ENCODE measurements at places on chromosomes 2 and 18. TPM values are rescaled to one million over a fixed set of nuclear protein-coding genes. Genes with fewer than 3 reads are reported as not detected.

The DNAJC5G gene
- polyA plus RNA-seq: not detected

GRCh38 chr18:76388261-76388660, 106.8 kb downstream of the ZNF516 start:
- no peak for DNase-seq

DNA sequence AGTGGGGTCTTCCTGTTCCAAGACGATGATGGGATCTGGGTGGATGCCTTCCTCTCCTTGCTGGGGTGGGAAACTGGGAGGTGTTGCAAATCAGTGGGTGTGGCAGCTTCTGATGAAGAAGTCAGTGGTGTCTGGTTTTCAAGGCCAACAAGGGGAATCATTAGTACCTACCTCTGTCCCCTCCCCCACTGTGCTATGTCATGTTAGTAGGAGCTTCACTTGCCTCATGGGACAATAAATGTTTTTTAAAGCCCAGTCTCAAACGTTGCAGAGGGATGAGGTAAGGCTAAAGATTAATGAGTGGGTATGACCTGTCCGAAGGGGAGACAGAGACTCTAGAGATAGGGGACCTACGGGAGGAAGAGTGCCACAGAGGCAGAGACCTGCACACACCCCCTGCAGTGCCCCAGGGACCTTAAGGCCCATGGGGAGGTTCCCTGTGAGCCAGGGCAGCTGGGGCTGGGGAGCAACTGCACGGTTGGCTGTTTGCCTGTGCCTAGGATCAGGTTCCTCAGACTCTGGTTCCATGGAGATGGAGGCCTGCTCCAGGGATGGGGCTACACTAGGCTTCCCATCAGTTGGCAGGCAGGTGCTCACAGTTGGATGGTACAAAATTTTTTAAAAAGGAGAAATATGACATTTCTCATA, 37.8 kb upstream of the SLC1A4 start:
- DNase-seq: peak; percentile 38

The PROKR1 gene
- 1.6 TPM for polyA plus RNA-seq

DNA sequence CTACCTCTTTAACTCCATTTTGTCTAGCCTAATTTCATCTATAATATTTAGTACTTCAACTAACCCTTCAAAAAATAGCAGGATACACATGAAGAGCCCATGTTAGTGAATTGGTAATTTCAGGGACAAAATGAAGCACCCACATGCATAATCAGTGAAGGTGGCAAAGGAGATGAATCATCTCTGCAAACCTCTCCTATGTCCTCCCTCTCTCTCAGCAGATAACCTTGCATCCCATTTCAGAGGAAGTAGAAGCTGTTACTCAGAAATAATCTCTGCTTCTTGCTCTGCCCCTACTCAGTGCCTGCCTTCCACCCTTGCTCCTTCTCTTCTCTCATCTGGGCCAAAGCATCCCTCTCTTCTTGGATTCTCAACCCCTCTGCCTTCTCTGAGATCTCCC, 60.2 kb upstream of the CAVIN2 start:
- no peak for DNase-seq

GRCh38 chr18:25659541-25659940, 307.6 kb upstream of the ZNF521 start:
- DNase-seq: no peak

GRCh38 chr2:74259191-74259590, 60.8 kb downstream of the MTHFD2 start:
- DNase-seq: no peak

The FAP gene
- 108 TPM for polyA plus RNA-seq

- no peak for DNase-seq
These were observed 279.6 kb upstream of the CYP26B1 start for GRCh38 chr2:72427022-72427861.

The RGPD4 gene
- 0.11 TPM for polyA plus RNA-seq

- DNase-seq: no peak
These were observed 272.5 kb upstream of the PXDN start for GRCh38 chr2:2016651-2017311.

DNA sequence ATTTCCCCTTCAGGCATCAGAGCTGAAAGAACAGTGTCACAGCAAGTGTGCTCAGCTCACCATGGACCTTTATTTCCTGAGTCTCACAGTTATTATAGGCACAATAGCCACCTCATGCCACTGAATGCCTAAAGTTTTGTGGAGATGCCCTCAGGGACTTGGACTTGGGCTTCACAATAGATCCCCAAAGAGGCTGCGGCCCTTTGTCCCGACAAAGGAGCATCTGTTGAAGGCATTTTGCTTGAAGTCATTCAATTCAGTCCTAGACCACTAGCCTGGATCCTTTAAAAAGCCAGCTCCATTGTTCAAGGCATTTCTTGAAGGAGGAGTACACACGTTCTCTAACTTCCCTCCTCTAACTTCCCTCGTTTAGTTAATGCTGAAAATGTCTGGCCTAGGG, 125.4 kb downstream of the DCC start:
- DNase-seq: no peak

GRCh38 chr2:203887677-203888076, 20.1 kb downstream of the CTLA4 start:
- DNase-seq: no peak

The PSTPIP2 gene
- polyA plus RNA-seq: 3.4 TPM

DNA sequence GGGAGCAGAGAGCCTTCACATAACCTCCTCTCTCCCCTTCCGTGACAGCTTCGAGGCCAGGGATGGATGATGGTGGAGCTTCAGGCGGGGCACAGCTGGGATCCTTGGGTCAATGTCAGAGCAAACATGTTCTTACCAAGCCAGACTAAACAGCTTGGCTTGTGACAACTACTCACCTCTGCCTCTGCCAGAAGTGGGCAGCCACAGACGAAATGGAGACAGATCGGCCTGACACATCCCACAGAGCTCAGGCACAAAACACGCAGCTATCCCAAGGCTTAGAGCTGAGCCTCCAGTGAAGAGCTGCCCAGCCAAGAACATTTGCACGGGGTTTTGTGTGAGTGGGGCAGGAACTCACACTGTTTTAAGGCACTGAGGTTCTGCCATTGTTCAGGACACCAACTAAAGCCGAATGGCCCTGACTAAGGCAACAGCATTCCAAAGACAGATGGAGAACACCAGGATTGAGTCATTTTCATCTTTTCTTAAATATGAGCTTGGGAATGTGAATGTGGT, 12.8 kb downstream of the PXDN start:
- no peak for DNase-seq
